NCI-H2029 (cell line): ENCODE measurements at places on chromosomes 4 and X.

GRCh38 chr4:6942238-6942800 lies 32.7 kb downstream of the TBC1D14 start:
- DNase-seq, result no peak

DNA sequence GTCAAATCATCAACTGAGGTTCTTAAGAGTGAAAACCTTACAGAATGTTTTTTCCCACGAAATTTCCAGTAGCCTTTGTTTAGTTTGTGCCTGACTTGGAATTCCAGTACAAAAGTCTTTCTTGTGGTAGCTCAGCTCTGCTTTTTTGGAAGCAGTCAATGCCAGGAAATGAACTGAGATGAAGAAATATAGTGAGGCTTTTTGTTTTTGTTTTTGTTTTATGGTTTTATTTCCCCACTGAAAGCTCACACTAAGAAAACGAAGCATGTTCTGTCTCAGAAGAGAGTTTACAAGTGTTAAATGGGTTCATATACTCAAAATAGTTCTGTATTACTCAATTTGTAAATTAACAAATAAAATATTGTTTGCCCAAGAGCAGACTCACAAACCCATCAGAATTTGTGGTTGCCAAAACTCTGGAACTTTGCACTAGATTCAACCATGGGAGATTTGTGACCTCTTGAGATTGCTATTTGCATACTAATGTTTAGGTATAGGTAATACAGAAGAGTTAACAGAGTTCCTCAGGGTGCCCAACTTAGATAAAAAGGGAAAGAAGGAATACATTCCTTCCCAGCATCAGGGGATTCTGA lies 1060.8 kb downstream of the FAT4 start:
- no peak for DNase-seq

DNA sequence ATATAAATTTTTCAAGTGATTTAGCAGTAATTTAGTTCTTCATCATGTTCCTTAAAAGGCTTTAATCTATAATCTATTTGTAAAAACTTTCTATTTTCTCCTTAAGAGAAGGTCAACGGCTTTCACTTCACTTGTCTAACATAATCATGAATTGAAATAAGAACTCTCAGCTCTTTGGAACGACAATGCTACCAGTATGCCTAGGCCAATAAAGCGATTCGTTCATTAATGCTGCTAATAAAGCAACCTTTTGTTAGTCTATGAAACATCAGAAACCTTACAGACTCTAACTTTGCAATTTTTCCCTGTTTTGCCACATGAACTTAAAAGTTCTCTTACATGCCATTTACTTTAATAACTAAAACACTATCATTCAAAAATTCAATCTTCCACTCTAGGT lies 47.6 kb downstream of the FBXW7 start:
- no peak for DNase-seq

DNA sequence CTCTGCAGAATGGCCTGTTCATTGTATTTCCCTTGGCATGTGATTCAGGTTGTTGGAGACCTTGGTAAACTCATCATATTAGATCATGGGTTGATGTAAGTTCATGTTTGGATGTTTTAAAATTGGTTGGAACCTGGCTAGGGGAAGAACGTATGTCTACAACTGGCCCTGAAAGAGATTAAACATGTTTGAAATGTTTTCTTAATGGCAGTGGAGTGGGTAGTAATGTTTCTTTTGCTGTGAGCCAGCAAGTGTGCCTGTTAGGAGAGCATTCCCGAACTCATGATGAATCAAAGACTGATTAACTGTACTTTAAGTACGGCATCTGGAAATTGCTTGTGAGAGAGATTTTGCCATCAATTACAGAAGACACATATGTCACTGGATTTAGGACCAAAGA lies 44.5 kb upstream of the SLC4A4 start:
- DNase-seq, result no peak

GRCh38 chr4:120864969-120865368 lies 57.6 kb downstream of the PRDM5 start:
- DNase-seq, result no peak

DNA sequence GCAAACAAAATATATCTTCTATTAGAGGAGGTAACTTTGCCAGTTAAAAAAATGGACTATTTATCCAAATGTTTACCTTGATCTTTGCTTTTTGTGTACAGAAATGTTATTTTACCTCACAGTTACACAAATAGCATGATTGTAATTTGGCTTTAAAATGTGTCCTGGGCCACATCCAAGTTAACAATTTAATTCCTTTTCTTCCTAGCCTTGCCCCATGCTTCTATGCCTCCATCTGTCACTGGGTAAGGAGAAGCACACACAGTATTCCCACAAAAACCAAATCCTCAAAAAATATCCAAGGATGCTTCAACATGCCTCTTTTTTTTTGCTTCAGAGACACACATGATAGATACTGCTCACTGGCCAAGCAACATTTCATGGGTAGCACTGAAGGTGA lies 30.9 kb downstream of the GRXCR1 start:
- no peak for DNase-seq

- no peak for DNase-seq
Observed at GRCh38 chr4:93891244-93891643, 62.7 kb downstream of the ATOH1 start.

GRCh38 chr4:19883841-19884240 lies 367.9 kb upstream of the SLIT2 start:
- DNase-seq, result no peak

DNA sequence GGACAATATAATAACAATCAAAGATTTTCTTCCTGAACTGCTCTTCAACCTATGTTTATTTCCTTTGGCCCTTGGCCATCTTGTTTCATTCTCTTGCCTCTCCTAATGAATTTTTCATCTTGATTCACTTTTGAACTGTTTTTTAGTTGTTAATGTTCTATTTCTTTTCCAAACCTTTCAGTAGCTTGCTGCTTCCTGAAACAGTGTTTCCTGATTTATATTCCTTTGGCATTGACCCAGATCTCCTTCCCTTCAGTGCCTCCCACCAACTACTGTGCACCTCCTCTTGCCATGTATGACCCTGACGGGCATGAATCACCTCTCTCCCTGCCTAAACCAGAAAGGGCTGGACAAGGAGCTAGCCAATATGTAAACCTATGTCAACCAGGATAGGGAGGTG lies 25.6 kb upstream of the SPP1 start:
- DNase-seq, result peak; percentile 60

DNA sequence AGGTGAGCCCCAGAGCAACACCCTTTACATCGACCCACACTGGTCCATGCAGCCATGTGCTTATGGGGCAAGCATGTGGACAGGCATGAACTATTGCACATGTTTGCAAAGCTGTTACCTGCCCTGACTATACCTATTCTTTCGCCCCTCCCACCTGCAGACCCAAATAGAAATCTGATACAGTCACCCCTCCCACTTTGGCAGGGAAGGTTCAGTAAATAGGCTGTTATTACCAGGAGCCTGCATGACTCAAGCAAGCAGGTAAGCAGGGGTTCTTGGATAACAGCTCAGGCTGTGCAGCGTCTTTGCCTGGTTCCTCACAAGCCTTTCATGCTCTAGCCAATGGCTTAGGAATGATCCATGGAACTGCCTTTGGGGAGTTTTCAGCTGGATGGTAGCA lies 122.7 kb upstream of the DIPK2B start:
- DNase-seq, result no peak

DNA sequence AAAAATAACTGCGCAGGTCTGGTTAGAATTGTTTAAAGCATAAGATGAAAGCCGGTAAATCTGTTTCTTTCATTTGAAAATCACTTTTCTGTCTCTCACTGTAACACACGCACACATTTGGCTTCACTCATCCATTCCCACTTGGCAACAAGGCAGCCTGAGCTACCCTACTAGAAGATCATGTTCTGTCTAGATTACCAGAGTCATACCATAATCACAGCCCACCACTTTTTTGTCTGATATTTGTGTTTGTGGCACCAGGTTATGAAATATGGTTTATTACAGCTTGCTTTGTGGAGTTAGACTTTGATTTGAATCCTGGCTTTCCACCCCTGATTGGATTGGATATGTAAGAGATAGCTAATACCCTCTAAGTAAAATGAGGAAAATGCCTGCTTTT lies 2.2 kb downstream of the USO1 start:
- DNase-seq, result no peak

GRCh38 chr4:139619644-139620043 lies 46.0 kb upstream of the MGST2 start:
- DNase-seq, result peak; percentile 19

DNA sequence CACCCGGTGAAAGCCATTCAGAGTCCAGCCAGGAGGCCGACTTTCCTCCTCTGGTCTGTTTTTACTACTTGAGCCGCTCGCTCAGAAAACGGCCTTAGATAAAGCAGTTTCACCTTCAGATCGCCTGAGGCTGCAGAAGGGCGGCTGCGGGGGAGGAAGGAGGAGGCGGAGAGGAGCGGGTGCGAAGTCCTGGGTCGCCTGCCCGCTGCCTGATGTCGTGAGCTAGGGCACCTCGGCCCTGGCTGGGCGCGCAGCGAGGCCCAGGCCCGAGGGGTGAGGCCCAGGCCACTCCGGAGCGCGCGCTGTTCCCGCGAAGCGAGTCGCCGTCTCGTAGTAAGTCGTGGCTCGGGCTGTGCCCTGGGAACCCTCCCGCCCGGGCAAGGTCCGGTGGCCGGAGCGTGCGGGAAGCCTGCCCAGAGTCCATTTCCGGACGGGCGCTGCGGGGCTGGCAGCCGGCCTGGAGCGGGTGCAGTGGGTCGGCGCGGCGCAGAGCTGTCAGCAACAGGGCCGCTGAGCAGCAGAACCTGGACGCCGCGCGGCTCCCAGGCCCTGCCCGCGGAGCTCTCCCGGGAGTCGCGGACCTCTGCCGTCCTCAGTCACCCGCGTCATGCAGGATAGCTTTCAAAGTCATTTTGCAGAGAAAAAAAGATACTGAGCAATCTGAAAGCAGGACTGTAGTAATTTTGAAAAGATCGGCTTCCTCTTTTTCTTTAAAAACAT lies 18.6 kb downstream of the TRIM2 start:
- DNase-seq, result no peak

DNA sequence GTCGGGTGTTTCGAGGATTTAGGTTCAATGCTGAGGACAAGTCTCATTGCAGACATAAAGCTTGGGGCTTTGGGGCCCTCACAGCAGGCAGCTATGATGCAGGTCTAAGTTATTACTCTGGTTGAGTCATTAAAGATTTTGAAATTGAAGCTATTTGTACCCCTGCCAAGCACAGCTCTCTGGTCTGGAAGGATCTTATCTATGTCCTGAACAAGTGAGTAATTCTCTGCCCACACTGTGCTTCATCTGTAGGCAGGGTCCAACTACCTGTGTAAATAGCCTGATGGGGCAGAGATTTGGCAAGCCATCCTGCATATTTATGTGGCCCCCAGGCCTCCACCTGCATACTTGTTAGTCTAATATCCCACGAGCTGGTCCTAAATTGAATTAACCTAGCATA lies 41.4 kb upstream of the MAGEA4 start:
- no peak for DNase-seq

- DNase-seq, result no peak
Observed at GRCh38 chr4:55251342-55251741, 94.7 kb upstream of the SRD5A3 start.

DNA sequence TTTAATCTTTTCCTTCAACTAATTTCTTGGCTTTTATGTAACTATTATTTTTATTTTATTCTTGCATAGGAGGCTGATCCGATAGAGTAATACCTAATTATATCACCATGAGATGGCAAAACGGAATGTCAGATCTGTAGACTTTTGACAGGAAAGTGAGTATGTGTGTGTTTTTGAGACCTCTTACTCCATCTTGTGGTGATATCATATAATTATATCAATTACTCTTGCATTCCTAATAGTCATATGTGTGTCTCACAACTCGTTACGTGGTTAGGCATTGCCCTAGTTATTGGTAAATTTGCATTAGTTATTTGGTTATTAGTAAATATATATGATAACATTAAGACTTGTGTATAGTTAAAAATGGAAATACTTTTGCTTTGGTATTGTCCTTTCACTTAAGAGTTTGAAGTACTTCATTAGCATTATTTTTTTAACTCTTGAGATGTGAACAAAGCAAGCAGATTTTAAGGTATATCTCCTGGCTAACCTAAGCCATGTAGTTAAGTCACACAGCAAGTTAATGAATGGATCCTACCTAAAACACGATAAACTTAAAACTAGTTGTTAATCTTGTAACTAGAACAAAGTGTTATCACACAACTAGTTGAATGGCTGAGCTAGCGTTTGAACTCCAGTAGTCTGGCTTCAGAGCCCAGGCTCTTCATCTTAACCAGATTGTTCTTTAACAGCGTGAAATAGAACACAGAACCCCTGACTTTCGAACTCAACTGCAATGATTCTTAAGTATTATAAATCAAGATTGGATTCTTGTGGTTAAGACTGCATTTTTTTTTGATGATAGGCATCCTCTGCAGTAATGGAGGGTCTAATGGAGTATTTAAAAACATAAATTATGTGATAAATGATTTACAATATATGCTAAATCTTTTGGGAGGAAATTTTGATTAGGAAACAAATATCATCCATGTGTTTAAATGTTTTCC lies 67.1 kb downstream of the PGRMC2 start:
- no peak for DNase-seq

GRCh38 chr4:2322841-2323240 lies 60.9 kb upstream of the MXD4 start:
- DNase-seq, result no peak

- no peak for DNase-seq
Observed at GRCh38 chr4:8379771-8380170, 60.8 kb downstream of the ACOX3 start.

DNA sequence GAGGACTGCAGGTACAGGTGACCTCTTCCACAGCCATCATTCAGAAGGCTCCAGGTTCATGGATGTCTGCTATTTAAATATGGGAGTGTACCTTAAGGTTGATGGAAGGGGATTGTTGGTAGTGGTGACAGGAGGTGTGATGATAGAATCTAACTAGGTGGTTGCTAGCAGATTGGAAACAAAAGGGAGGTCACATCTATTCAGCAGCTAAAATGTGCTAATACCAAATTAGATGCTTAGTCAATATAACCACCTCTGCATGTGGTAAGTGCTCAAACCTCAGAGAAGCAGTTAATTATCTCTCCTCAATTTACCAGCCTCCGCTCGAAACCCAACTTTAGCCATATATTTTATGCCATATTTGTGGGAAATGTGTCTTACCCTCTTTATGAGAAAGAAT lies 98.7 kb upstream of the CCSER1 start:
- no peak for DNase-seq

- no peak for DNase-seq
Observed at GRCh38 chr4:29278585-29278984, 1441.6 kb upstream of the PCDH7 start.

DNA sequence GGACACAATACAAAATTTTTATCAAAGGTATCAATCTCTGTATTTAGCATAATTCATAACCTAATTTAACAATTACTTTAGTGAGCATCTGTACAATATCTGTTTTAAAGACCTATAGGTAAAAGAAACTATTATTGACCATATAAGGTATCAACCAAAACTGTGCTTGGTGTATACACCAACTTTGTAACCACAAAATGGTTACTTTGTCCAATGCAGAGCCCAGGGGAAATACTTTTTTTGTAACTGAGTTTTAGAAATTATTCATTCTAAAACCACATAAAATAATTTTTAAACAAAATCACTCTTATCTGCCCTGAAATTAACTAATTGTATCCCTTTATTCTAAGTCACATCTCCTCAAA lies 5.0 kb downstream of the CXXC4 start:
- DNase-seq, result no peak
